COR-L47 (cell line): ENCODE measurements at places on chromosomes 3 and 15.

DNA sequence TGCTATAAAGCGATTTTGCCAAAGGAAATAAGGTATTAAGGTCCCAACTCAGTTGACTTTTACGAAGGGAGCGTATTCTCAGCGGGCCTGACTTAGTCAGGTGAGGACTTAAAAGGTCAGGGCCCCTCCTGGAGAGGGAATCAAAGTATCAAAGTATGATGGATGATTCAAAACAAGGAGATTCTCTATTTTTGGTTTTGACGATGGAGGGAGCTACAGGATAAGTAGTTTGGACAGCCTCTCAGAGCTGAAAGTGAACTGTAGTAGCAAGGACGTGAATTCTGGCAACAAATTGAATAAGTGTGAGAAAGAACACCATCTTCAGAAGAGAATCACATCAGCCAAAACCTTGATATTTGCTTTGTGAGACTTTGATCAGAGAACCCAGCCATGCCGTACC is 1186.5 kb downstream of the SI start:
- no peak for DNase-seq

DNA sequence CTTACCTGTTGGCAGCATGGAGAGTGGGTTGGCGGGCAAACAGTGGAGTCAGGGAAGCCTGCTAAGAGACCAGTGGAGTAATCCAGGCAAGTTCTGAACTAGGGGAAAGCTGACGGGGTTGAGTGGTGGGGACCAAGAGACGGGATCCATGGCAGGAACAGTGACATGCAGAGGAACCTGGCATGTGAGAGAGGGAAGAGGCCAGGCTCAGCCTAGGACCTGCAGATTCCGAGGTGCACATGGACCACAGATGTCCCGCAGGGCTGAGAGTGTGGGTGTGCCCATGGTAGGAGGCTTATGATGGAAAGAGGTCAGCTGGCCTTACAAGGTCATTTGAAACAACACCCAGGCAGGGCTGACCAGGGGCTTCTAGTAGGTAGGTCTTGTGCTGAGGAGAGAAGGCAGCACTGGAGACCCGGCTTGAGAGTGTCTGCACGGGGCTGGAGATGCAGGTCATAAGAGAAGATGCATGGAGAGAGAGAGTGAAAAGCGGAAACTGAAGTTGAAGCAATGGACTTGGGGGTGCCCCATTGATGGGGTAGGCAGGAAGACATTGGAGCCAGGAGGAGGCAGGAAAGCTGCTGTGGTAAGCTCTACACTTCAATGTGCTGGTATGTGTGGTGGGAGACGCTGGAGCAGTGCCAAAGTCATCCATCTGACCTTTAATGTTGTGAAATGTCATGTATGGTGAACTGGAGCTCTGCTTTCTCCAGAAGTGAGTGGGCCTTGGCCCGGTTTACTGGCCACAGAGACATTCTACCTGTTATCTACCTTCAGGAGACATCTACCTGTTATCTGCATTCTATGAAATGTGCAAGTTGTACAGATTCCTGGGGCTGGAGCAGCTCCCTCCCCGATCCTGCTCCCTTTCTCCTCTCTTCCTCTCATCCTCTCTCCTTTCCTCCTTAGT is 4.6 kb downstream of the SPSB4 start:
- no peak for DNase-seq

DNA sequence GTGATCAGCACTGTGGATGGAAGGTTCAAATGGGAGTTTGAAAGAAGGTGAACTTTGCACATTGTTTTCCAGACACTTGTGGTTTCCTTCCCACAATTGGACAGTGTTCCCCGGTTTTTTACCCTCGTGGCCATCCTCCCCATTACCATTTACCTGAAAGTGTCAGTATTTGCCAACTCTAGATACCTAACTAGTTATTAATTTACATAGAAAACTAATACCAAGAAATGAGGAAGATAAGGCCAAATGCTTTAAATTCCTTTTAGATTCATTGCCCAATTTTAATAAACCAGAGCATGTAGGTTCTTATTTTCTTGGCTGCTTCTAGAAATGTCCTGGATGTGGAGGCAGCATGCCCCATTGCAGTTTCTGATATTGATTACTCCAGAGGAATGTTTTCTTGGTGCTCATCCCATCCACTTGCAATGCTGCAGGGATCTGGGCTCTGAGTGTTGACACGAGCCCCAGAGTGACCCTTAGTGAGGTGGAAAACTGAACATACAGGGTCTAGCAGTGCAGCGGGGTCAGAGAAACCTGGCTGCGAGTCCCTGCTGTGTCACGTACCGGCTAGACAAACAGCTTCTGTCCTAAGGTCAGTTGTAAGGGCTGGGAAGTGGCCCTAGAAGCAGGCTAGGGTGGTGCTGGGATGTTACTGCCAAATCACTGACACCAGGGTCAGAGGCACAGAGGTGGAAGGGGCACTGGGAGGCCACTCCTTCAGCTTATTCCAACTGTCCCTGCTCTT is 23.5 kb downstream of the LSM3 start:
- DNase-seq = no peak

DNA sequence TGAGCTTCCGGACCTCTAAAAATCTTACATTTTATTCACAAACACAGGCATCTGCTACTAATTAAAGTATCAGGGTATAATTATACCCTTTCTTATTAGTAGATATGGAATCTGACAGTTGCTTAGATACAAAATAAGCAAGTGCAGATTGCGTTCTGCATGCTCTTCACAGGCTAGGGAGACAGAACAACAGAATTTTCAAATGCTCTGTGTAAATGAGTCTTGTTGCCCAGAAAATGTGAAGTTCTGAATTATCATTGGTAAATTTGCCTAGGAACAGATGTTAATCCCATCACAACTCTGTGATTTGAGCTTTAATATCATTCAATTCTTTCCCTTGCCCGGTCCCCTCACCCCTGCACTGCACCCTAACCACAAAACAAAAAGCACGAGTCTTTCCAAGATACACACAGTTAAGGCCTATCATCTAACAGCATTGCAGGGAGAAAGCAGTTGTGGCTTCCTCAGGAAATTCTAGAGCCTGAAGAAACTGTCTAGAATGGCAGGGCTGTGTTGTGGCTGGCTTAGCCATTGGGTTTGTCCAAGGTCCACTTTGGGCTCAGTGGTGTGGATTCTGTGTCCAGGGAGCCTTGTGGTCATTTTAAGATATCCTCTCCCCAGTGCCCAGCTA is 119.8 kb downstream of the PDCD6IP start:
- DNase-seq = no peak

GRCh38 chr15:79644091-79644490 is 212.0 kb downstream of the MINAR1 start:
- no peak for DNase-seq

- DNase-seq = no peak
Observed at GRCh38 chr3:163863146-163863545, 1215.2 kb downstream of the SI start.

GRCh38 chr3:54951405-54951804 is 23.5 kb upstream of the LRTM1 start:
- DNase-seq = peak; percentile 1

DNA sequence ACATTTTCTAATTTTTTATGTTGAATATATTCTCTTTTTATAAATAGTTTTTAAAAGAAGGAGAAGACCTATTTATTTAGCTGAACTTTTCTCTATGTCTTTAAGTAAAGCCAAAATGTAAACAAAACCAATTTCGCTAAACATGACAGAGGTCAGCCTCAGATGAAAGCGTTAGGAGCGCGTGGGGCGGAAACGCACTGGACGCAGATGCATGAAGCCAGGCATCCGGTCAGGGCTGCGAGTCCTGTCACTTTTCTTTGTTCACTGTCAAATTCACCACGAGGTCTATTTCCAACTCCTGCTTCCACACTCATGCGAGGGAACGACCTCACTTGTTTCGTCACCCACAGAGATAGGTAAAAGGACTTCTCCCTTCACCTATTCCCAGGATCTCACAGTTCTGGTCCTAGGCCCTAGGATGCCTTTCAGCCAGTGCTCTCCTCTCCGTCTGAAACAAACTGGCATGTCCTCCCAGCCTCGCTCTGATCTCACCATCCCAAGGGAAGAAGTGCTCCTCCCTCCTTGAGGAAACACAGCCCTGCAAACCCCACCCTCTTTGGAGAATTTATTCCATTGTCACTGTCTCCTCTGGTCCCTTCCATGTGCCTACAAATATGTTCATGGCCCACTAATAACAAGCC is 57.9 kb downstream of the ITGB5 start:
- DNase-seq = no peak

DNA sequence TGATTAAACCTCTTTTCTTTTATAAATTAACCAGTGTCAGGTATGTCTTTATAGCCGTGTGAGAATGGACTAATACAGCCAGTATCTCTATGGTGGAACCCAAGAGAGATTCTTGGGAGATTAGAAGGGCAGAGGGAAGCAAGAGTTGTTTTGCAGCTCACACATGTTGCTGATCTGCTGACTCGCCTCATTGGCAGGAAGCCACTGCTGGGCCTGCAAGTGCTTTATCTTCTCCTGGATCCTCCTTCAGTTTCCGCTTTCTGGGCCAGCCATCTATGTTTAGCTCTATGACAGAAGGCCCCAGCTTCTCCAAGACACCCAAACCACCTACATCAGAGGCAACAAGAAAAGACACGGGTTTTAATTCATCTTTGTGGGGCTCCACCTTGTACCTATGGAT is 23.4 kb upstream of the GALNT15 start:
- DNase-seq = no peak

DNA sequence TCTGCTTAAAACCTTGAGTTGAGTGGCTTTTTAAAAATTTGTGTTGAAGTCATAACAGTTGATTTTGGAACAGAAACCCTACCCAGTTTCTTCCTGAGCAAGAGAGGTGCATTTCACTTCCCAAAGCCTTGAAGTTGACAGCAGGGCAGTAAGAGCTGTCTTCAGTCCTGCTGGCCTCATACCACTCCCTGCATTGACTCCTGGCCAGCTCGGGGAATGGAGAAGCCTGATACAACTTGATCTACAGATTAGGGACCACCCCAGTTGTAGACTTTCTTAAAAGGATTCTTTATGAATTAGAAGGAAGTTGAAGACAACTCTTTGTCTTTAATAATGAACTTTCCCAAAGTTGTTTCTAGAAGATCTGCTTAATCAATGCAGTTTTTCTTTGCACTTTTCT is 90.6 kb upstream of the FLNB start:
- DNase-seq = no peak
